ENCODE measurements at places on chromosomes 11 and 22.

- no peak for DNase-seq
These were observed 425.9 kb downstream of the TMEM135 start for GRCh38 chr11:87463486-87464102.

DNA sequence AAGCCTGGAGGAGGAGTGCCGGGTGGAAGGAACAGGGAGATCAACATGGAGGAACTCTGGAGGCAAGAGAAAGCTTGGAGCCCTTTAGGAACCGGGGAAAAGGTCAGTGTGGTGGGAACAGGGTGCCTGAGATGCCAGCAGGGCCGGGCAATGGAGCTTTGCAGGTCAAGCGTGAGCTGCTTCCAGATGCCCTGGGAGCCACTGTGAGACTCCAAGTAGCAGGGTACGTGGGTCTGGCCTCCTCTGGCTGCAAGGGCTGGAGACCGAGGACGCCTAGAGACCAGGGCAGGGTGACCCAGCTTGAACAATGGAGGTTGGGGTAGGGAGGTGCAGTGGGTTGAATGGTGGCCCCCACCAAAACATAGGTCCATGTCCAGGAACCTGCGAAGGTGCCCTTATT, 15.6 kb upstream of the EMID1 start:
- DNase-seq = no peak

DNA sequence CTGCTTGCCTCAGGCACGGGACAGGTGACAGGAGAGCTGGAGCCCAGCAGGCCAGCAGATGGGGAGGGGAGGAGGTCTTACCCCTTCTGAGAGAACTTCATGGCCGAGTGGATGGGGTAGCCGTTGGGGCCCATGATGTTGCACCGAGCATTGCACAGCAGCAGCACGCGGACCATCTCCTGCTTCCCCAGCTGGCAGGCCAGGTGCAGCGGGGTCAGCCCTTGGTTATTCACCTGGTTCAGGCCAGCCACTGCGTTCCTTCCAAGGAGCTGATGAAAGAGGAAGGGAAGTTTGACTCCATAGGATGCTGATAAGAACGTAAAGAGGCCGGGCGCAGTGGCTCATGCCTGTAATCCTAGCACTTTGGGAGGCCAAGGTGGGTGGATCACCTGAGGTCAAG, 29.4 kb upstream of the BAIAP2L2 start:
- DNase-seq = no peak

DNA sequence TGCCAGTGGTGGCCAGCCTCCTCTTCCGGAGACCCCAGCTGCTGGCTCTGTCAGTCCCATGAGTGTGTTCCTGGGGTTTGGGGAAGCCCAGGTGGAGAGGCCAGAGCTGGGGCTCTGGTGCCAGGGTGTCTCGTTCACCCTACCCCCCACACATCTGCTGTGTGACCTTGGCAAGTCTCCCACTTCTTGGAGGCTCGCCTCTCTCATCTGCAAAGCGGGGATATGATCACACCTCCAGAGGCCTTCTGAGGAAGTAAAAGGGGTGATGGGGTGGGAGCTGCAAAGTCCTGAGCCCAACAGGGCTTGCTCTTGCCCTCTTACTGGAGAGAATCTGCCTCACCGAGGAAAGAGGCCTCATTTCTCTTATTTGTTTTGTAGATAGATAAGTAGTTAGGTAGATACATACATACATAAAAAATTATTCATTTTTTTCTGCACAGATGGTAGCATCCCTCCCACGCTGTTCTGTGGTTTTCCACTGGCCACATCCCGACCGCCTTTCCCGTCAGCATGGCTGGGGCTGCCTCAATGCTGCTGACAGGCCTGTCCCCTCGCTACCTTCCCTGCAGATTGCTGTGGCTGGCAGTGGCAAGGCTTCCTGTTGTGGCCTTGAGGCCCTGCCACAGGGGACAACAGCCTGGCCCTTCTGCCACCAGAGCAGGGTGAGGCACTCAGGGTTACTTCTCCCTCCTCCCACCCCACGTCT, 23.9 kb downstream of the MYO7A start:
- peak; percentile 34 for DNase-seq

GRCh38 chr11:2234963-2235362, 35.4 kb downstream of the ASCL2 start:
- DNase-seq = no peak

DNA sequence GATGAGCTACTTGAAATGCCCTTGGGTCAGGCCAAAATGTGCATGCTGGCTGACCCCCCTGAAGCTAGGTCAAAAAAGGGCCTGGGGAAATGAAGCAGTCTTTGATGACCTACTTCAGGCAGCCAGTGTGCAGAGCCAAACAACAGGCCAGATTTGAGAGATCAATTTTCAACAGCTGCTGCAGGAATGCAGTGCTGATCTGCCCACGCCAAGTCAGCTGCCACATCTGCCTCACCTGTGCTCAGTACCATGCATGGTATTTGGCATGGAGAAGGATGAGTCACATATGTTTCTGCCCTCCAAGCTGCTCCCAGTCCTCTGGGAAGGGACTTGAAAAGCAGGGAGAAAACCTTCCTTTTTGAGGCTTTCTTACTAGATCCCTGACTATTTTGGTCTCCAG, 35.8 kb downstream of the MTNR1B start:
- DNase-seq = no peak

DNA sequence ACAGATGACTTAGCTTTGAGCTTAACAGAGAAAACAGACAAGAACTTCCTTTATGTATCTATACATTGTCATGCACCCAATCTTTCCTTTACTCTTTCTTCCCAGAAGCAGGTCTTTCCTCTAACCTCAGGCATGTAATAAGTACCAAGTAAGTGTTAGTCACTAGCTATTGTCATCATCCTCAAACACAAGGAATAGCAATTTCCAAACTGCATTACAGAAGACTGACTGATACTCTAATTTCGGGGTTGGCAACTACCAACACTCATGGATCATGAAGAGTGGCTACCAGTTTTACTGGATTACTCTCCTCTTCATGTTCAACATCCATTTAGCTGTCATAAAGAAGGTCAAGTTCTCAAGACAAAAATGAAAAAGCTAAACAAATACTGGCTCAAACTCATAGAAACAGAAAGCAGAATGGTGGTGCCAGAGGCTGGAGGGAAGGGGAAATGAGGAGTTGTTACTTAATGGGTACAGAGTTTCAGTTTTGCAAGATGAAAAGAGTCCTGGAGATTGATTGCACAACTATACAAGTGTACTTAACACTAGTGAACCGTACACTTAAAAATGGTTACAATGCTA, 111.6 kb downstream of the SIK3 start:
- peak; percentile 33 for DNase-seq

- DNase-seq = no peak
These were observed 258.6 kb upstream of the NARS2 start for GRCh38 chr11:78833237-78833636.

GRCh38 chr11:62150887-62151736, 27.3 kb downstream of the INCENP start:
- no peak for DNase-seq

DNA sequence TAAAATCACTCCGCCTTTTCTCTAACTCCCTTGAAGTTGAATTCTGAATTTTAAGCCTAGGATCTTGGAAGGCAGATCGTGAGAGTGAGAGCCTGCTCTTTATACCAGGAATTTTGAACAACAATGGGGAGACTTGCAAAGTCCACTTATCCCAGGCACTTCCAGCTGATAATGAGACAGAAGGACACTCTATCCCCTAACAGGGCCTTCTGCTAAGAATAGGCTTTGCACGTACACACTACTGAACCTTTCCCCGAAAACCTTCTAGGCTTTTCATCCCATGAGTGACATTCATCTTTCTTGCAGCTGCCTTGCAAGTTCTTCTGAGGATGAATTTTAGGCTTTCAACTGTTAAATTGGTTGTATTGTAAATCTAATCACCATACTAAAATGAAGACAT, 44.0 kb upstream of the WT1 start:
- DNase-seq = no peak

GRCh38 chr11:95863486-95864140, 60.3 kb downstream of the MTMR2 start:
- DNase-seq = no peak

GRCh38 chr11:26017322-26017860, 314.5 kb upstream of the ANO3 start:
- DNase-seq = no peak

GRCh38 chr11:104191124-104191523, 27.2 kb upstream of the PDGFD start:
- DNase-seq = no peak

DNA sequence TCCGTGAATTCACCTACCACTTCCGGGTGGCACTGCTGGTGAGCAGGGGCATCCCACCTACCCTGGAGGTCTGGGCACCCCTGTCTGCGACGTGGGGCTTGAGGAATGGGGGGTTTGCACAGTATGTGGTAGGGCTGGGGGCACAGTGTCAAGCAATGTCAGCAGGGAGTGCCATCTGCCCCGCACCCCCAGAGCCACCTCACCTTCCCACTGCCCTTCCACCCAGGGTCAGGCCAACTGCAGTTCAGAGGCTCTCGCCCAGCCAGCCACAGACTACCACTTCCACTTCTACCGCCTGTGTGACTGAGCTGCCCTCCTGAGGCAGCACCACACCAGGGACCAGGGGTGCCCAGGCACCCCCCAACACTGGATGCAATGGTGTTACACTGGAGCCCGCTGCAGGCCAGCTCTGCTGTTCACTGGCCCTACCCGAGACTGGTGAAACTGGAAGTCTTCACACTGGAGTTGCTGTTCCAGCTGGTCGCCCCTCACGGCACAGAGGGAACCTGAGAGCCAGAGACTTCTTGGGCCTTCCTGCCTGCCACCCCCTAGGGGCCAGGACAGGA, 6.5 kb downstream of the TMEM258 start:
- DNase-seq = no peak

DNA sequence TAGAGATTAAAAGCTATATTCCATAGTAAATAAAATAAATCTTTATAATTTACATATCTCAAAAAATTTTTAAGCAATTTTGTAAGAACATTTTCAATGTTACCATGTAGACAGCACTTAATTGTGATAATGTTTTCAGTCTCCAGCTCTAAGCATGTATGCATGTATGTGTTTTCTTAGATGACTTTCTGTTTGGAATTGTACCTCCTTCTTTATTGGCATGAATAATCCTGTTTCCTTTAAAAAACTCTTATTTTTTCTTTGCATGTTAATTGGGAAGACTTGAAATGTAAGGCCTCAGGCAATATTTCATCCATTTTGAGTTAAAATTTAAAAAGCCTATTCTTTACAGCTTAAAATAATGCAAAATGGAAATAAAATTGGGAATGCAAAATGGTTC, 2.0 kb upstream of the OR2AG1 start:
- no peak for DNase-seq

- DNase-seq = peak; percentile 46
These were observed at the start of gene GALNT18 for GRCh38 chr11:11621573-11622339. TSS of gene GALNT18 (minus strand) at chr11:11622005.

DNA sequence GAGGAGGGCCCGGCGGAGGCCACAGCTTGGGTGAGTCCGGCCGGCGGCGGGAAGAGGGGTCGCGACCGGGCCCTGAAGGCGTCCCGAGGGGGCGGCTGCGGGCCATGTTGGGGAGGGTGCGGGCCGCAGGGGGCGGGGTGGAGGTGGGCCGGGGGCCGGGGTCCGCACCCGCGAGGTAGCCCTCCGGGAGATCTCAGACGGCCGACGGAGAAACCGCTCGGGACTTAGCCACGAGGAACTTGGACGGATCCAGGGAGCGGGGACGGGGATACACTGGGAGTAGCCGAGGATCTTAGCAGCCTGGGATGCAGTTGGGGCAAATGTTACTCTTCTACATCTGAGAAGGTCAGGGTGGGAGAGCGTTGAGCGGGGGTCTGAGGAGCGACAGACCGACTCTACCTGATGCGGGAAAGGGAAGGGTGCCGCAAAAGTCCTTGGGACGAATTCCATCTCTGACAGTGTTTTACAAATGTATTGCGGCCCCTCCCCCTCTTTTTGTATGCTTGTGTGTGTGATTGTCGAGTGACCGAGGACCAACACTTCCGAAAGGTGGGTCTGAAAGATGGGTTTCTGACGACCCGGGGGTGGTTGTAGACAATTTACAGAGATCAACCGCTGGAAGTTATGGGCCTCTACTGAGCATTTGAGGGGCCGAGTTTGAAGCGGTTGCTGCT, 658 bp downstream of the STIP1 start:
- peak; percentile 49 for DNase-seq

DNA sequence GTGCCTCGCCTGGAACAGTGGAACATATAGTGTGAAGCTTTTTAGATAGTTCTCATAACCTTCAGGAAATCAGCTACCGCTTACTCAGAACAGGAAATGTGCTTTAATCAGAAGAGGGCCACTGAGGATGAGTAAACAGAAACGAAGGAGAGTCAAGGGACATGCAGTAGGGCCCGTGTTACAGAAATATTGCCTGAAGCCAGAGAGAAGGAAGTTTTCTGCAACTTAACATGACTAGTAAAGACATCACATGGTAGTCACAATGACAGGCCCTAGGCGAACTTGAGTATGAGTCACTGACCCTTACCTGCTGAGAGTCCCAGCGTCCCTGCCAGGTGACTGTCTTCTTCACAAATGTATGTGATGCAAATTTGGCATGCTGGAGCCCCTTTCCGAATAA, 39.4 kb downstream of the CARD18 start:
- DNase-seq = peak; percentile 81

All from CD4-positive, alpha-beta T cell treated with Interleukin-4 for 4 hours (primary cell).